Activated T-cell treated with anti-CD3 and anti-CD28 coated beads, Interleukin-2, amount 50 U/mL, for 48 hours (primary cell): ENCODE measurements at places on chromosomes 1 and 21.

DNA sequence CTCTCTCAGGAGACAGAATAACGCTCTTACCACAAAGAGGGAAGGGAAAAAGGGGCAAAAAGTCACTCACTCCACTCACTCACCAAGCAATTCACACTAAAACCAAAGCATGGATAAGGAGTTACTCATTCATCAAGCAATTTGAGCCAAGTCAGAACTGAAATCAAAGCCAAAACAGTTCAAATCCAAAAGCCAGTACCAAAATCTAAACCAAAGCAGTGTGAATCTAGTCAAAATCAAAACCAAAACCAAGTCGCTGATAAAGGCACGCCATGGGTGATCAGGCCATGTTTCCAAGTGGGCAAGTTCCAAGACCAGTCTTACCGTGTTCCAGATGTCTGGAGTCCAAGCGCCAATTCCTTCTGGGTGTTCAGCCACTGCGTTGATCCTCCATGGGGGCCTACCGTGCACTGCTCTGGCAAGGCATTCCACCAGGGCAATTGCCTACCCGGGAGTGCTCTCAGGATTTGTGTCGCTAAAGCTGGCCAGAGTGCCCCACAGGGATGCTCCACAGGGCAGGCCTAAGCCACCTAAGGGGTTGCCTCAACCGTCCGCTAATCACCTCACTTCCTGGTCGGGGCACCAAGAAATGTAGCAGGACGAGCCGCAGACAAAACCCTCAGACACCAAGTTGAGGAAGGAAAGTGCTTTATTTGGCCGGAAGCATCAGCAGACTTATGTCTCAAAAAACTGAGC is 142.3 kb downstream of the TRIM33 start:
- no peak for DNase-seq

DNA sequence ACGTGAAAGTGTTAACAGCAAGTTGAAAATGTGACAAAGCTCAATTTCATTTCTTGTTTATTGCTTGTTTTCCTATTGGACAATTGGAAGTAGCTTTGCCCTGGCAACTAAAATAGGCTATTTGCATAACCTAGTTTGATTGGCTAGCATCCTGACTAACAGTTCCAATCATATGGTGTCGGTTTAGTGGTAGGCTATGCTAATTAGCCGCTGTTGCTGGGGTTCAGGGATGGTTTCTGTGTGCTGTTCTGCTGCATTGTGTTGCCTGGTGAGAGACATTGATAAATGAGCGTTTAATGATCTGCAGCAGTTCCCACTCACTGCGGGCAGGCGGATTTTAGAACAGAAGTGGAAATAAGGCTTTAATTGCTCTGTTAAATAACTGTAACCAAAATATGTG is 68.5 kb downstream of the DYRK1A start:
- DNase-seq, result no peak

DNA sequence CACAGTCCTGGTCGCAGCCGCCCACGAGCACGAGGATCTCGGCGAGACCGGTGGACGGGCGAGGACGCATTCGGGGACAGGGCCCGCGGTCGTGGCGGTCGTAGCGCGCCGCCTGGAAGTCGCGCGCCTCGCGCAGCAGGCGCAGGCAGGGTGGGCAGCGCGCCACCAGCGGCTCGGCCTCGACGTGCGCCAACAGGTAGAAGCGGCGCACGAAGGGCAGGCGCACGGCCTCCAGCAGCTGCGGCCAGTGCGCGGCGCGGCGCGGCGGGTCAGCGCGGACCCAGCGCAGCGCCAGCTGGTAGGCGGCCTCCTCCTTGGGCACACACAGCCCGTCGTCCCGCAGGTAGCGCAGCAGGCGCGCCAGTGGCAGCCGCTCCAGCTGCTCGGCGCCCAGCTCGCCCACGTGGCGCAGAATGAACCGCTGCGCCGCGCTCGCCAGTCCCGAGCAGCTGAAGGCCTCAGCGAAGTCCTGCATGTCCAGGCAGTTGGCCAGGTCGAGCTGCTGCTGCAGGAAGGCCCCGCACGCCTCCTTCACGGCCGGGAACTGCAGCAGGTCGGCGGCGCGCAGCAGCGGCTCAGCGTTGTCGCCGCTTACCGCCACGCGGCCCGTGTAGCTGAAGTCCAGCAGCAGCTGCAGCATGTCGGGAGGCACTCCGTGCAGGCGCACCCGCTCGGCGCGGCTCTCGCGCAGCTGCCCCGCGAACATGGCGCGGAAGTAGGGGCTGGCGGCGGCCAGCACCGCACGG is 573 bp downstream of the KLHL21 start:
- peak; percentile 70 for DNase-seq

DNA sequence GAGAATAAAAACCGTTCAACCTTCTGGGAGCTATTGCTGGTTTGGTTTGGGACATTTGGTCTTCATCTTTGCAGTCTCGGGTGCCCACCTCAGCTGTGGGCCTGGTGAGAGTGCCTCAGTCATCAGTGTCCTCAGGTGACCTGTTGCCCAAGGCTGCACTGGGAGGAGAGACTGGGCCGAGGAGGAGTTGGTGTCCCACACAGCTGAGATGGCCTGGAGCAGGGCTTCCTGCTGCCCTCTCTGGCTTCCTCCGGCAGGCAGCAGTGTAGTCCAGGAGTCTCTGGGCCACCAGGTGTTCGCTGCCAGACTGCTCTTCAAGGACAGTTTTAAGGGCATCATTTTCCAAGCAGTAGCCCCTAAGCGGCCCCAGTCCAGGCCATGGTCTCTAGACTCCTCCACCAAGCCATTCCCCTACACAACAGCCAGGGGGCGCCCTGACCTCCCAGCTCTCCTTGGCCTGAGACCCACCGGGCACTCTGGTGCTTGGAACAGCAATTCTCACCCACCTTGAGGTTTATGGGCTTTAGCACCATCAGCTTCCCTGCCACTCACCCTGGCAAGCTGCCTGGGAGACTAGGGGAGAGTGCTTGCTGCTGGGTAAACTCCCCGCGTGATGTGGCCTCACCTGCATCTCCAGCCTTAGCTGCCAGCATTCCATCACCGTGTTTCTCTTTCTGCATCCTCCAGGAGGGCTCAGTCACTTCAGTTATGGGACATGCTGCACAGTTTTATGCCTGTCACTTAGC is 9.1 kb upstream of the SYTL1 start:
- DNase-seq, result peak; percentile 73

- DNase-seq, result peak; percentile 70
These were observed 15.3 kb upstream of the NPHP4 start for GRCh38 chr1:6007318-6008083.

GRCh38 chr1:51518586-51519047 is 449 bp downstream of the EPS15 start:
- DNase-seq, result peak; percentile 52

DNA sequence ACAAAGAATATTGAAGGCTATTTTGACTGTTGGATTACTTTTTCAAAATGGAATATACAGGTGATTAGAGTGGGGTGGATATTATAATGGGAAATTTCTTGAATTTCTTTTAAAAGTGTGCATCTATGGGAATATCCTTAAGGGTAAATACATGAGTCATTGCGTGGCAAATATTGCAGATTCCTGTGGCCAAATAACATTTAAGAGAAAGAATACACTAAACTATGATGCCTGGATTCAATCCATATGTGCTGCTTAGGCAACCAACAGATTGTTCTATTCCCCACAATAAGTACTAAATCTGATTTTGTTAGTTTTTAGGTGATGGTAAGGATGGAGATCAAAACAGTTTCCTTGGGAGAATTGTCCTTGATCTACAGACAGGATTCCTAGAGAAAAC is 119.5 kb downstream of the HMCN1 start:
- DNase-seq, result no peak

DNA sequence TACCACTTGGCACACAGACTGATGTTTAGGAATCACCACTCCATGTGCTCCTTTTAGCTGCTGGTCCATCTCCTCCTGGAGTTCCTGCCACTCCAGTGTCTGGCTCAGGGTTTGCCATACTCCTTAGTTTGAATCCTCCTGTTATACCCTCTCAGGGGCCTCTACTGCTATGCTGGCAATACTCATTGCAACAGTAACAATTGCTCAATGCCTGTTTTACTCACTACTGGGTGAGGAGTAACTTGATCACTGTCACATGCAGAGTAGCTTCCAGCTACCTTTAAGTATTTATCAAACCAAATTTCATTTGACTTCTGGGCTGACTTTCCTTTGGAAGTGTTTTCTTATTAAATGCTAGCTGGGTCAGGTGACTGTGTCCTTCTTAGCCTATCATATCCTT is 107.2 kb upstream of the WLS start:
- no peak for DNase-seq

DNA sequence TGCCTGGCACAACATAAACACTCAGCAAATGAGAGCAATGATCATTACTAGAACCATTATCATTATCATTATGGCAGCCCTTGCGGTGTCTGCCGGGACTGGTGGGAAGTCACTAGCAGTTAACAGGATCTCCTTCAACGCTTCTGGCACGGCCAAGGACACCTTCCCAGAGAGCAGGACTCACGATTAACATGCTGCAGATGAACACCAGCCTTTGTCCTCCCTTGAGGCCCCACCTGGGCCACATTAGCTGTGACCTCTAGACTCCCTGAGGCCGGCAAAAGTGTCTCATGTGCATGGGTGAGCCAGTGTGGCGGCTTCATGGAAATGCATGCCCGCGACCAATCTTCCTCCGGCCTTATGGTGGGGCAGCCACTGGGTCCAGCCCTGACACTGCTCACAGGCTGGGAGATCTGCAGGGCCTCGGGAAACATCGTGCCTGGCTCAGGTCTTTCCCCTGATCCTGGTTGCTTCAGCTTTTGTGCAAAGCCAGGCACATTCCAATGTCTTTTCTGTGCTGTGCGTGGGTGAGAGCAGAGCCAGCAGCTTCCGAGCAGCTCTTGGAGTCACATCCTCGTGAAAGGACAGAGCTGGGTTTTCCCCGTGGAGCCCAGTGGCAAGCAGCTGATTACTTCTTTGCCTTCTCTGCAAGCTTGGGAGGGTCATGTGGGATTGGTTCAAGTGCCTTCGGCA is 107.3 kb downstream of the HMGB4 start:
- DNase-seq, result no peak

- DNase-seq, result no peak
These were observed 396.8 kb upstream of the PRMT6 start for GRCh38 chr1:106659490-106660244.

DNA sequence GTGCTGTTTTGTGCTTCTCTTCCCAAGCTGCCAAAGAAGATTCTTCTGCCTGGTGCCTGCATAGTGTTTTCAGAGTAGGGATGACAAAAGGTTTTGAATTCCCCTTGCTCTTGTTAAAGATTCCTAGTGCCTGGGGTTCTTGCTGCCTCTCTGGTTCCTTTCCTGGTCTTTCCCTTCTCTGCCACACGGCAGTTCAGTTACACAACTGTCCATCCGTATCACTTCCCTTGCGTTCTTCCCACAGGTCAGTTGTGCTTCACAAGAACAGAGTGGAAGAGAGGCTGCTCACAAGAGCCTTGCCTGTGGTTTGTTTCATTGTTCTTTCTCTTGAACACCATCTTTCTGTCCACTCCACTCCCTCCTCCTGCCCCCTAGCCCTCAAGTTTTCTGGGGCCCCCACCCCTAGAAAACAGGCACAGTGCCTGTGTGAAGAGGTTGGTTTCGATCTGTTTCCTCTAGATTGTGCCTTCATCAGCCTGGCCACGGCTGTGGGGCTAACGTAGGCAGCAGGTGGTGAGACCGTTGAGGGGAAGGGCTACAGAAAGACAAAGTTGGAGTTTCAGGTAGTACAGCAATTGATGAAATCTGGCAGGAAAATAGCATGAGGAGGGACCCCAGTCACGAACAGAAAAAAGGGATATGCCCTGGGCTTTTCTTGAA is 5.8 kb downstream of the VASH2 start:
- no peak for DNase-seq

DNA sequence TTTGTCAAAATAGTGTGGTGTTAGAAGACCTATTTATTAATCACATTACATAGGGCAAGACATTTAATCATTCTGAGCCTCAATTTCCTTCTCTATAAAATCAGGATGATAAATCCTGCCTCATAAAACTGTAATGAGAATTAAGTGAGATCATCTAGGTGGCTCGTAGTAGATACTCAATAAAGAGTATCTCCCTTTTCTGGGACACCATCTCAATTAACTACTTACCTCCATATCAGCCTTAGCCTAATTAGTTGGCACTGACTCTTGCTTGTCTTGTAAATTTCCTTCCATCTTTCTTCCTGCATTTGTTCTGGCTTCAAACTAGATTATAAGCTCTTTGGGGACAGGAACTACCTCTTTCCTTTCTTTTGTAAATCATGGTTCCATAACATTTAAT is 102.6 kb upstream of the TNR start:
- no peak for DNase-seq

GRCh38 chr1:59199719-59200376 is 97.0 kb upstream of the FGGY start:
- DNase-seq, result no peak

DNA sequence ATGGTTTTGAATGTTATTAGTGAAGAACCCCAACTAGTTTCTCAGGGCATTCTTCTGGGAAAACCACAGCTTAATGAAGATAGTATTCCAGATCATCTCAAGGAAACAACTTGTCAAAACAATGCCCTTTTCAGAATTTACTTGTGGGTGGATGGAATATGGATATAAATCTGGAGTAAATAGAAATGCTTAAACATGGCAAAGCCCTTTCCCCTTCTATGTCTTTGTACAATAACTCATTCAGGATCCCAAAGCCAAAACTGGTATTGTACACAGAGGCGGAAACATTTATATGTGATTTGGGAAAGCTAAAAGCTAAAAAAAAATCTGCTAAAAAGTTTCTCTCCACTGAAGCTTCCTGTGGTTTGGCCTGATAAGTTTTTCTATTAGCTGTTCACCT is 55.5 kb upstream of the RGS5 start:
- DNase-seq, result no peak

DNA sequence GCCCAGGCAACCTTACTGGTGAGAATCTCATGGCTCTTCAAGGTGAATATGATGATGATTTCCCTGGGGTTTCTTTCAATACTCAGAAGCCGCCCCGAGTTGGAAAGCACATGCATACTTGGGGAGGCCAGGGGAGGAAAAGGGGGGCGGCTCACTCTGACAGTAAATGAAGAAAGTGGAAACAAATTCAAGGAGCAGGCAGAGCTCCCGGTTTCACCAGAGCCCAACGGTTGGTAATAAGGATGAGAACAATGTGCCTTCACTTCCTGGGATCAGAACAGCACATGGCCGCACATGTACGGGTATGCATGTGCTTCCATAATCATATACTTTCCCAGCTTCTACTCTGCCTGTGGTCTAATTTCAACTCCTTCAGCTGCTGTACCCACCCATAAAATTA is 3.8 kb upstream of the ARHGEF2 start:
- DNase-seq, result no peak

DNA sequence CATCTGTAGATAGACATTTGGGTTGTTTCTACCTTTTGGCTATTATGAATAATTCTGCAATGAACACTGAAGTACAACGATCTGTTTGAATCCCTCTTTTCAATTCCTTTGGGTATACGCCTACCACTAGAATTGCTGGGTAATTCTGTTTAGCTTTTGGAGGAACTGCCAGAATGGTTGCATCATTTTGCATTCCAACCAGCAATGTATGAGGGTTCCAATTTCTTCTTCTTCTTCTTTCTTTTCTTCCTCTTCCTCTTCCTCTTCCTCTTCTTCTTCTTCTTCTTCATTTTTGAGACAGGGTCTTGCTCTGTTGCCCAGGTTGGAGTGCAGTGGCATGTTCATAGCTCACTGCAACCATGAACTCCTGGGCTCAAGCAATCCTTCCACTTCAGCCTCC is 13.8 kb upstream of the THEM5 start:
- DNase-seq, result no peak
